Stimulated activated CD8-positive, alpha-beta memory T cell treated with anti-CD3 and anti-CD28 coated beads, Interleukin-4, amount 100 ng/mL, for 1 hour (primary cell): ENCODE measurements at places on chromosomes 6 and 20.

DNA sequence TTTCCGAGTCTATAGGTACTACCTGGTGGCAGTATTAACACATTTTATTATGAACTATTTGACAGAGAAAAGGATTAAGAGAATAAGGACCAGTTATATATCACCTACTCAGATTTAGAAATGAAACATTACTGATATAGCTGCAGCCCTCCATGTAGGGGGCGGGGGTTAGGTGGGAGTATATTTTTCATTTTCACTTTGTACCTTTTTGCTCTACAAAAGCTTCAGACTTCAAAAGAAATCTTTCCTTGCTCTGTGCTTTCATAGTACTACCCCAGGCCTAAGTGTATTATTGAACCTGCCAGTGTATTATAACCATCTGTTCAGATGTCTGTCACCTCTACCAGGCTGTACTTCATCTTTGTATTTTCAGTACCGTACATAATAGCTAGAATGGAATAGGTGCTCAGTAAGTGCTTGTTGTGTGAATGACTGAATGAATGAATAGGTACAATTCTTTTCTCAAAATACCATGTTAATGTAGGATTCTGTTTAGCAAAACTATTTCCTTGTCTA, 43.0 kb downstream of the CDKAL1 start:
- DNase-seq: no peak

GRCh38 chr6:148192310-148192709, 150.3 kb upstream of the SASH1 start:
- DNase-seq: no peak

DNA sequence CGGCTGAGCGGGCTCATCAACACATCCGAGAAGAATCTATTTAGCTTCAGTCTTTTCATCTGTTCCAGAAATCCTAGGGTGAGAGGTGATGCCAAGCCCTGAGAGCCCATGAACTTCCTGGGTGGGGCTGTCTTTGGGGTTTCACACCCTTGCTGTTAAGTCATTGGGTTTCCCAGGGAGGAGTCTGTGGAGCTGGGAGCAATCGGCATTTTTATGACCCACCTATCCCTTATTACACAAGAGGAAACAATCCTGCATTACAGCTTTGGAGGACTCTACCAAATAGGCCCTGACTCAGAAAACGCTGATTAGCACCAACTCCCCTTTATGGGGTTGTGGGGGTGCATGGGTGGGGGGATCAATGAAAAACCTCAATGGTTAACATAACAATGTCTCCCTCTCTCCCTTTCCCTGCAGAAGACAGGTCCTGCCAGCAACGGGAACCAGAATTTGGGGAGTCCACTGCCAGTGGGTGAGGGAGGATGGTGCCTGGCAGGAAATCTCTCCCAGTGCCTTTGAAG, 46.3 kb downstream of the EZR start:
- DNase-seq: no peak

DNA sequence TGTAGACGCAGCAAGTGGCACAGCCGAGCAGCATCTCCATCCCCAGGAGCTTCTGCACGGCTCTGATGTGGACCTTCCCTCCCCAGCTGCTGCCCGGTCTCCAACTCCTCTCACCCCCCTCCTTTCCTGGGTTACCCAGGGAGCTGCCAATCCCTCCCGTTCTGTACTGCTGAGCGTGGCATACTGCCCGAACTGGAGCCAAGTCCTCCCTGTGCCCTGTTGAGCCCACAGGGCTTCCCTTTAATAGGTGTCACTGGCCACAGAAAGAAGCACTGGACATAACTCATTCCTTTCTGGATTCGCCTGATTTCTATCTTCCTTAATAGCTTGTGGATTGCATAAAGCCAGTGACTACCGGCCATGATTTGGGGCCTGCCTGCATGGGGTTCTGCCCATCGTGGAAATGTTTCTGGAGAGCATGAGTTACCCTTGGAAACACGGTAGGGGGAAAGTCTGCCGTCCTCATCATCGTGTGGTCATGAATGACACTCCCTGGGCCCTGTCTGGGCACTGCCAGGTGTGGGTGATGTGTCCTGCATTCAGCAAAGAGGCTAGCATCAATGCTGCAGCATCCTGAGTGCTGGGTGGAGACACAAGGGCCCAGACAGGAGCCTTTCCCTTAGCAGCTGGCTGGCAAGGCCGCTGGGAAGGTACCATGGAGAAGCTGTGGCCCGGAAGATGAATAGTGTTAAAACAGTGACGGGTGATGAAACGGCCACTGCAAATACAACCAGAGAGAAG, 189.7 kb downstream of the SYNDIG1 start:
- no peak for DNase-seq

GRCh38 chr6:129597023-129597713, 112.8 kb downstream of the ARHGAP18 start:
- no peak for DNase-seq

- no peak for DNase-seq
These were observed 57.8 kb upstream of the C20orf144 start for GRCh38 chr20:33604084-33604990.

DNA sequence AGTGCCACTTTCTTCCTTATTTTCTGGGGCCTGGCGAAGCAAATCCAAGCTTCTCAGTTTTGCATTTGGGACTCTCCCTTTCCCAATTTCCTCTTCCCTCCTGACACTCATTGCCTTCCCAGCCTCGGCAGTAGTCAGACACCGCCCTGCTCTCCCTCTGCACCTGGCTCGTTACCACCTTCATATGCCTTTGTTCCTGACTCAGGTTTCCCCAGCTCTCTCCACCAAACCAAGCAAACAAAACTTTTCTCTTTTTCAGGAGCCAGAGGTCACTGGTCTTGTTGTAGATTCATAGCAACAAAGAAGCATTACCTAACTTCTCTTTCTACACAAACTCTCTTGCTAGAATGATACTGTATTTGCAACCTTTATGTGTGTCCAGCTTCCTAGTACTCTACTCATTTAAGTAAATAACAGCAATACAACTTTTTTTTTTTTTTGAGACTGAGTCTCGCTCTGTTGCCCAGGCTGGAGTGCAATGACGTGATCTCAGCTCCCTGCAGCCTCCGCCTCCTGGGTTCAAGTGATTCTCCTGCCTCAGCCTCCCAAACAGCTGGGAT, 9.0 kb upstream of the ZC3H12D start:
- no peak for DNase-seq

GRCh38 chr6:28474441-28475219, 31.3 kb upstream of the ZSCAN23 start:
- DNase-seq: no peak

DNA sequence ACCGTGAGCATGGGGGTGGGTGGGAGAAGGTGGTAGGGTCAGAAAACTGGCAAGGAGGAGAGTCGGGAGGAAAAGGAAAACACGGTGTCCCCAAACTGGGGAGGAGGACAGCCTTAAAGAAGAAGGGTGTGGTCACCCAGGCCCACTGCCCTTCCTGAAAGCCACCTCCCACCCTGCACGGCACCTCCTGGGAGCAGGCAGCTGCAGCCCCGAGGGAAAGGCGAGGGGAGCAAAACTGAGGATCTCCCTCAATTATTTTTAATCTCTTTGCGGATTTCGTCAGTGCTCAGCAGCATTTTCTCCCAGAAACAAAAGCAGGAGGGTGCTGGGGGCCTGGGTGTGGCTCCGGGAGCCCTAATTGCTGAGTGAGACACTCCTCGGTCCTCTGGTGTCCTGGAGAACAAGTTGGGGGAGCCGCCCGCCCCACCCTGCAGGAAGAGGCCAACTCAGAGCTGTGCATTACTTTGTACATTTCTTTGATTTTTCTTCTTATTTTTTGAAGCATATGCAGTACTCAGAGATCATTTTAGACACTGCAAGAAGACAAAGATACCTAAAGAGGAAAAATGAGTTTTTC, 56.4 kb downstream of the RIOK1 start:
- no peak for DNase-seq

GRCh38 chr6:163588220-163588919, 173.9 kb downstream of the QKI start:
- no peak for DNase-seq

- DNase-seq: no peak
These were observed 62.7 kb upstream of the ELOVL5 start for GRCh38 chr6:53411451-53411850.

GRCh38 chr6:151624071-151624470, 130.3 kb downstream of the CCDC170 start:
- no peak for DNase-seq

DNA sequence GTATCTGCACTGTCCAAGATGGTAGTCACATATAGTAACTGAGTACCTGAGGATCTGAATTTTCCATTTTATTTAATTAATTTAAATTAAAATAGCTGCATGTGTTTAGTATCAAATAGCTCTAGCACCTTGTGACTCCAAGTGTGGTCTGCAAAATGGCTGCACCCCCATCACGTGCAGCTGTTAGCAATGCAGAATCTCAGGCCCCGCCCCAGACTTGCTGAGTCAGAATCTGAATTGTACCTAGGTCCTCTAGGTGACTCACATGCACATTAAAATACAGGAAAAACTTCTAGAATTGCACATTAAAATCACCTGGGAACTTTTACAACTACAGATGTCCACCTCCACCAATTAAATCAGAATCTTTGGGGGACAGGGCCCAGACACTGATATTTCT, 19.2 kb upstream of the FAM83C start:
- DNase-seq: no peak

DNA sequence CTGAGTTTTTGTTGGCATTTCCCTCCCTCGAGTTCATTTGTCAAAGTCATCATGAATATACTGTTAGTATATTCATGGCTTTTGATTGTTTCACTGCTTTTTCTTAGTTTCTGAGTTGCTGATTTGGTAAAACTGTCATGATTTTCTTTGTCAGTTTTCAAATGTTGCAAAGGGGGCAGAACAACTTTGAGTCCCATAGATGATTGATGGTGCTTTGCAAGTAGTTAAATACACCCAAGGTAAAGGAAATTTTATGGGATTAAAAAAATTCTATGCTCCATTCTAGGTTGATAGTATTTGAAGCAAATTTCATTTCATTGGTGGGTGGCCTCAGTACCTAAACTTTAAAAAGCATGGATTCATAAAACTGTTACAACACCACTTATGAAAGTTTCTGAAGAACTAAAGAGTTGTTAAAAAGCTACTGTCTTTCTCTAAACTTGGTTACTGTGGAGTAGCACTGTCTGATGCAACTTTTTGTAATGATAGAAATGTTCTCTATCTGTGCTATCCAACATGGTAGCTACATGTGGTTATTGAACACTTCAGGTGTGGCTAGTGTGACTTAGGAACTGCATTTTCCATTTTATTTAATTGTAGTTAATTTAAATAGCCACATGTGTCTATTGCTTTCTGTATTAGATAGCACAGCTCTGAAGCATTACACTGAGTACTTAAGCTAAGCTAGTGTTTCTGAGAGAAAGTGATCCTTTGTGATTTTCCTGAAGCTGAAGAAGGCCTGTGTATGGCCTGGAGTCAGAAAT, 153.6 kb downstream of the ZFAND3 start:
- no peak for DNase-seq

DNA sequence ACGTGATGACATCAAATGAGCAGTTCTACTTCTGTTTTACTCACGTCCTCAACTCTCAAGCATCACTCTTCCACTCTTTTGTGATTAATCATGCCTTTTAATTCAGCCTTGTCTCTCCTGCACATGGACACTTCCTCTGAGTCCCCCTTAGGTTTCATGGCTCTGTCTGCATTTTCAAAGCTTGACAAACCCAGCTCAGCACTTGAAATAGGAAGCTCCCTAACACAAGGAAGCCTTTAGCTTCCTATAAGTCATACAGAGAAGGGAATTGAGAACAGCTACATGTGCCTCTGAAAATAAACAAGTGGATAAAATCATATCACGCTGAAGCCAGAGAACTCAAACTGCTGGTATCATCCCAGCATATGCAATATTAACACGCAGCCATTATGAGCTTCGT, 21.2 kb downstream of the KIF16B start:
- no peak for DNase-seq

DNA sequence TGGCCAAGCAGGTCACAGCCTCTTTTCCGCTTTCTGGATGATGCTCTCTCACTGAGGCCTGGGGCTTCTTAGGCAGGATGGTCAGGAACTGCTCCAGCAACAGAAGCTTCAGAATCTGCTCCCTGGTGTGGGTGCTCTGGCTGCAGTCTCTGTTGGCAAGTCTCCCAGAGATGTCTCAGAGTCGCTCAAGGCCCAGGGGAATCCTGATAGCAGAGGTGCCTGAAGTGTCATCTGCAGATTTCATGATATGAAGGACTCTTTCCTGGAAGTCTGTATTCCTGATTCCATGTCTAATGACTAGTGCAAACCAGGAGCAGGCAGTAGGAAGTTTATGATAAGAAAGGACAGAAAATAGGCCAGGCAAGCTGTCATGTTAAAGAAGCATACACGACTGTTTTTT, 20.3 kb downstream of the ZSCAN31 start:
- no peak for DNase-seq

- DNase-seq: no peak
These were observed 34.7 kb downstream of the MAN1A1 start for GRCh38 chr6:119314885-119315272.

DNA sequence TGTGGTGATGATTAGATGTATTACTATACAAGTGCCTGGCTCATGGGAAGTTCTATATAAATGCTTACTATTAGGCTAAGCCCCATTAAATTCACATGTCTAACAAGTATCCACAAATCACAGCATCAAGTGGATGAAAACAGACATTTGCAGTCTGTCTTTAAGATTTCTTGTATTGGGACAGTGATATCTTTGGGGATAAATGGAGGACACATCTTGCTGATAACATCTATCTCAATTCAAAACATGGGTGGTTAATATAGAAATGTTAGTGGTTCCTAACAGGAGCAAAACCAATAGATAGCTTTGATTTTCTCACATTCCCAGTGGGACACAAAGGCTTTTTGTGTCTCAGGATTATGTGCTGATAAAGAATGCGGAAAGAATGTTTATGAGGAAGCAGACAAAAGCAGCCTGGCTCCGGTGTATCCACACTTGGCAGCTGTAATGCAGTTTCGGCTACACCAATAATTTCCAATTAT, 29.3 kb downstream of the PTPRK start:
- DNase-seq: no peak

DNA sequence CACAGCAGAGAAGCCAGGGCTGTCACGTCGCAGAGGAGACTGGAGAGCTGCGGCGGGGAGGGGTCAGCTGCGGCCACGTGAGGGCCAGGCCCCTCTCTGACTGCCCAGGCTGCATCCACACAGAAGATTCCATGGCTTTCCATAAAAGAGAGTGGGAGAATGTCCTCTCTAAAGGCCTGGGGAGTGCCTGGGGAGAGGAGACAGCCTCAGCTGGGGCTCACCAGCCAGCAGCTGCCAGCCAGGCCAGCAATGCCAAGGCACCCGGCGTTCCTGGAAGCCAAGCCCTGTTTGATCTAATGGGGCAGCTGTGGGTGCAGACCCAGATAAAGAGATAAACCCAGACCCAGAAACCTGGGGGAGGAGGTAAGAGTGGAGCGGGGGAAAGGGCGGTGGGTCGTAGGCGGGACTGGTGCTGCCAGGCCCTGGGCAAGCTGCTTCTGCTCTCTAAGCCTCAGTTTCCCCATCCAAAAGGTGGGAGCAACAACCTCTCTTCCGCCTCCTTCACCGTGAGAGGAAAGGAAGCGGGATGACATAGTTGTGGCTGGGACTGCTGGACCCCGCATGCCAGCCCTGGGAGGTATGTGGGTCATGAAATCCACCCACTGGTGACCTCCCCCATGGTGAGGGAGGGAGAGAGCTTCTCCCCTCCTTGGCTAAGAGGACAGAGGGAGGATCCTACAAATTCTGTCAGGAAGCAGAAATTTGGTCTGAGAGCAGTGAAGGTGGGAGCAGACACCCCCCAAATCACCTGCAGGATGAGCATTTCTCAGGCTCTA, 3.1 kb upstream of the OSBPL2 start:
- DNase-seq: no peak
